Dorsolateral prefrontal cortex (tissue), 122 donors: ENCODE measurements at places on chromosomes 6 and 20.

DNA sequence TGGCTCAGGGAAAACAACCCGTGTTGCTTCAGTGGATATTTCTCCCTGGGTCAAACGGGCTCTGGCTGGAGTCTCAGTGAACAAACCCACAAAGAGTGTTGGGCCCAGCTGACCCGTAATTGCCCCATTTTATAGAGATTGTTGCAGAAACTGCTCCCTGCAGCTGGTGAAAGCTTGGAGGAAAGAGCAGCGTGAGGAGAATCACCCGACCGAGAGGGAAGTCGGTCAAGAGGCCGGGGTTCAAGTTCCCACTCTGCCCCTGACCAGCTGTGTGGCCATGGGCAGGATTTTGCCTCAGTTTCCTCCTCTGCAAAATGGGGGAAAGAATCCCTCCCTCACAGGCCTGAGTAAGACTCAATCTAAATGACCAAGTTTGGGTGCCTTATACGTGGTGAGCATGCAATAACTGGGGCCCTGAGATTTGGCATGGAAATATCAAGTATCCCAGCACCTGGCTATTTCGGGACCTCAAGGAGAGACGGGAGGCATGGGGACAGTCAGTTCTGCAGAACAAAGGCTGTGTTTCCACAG lies 1.7 kb upstream of the TGM2 start:
- no peak for DNase-seq

GRCh38 chr6:147538821-147539220 lies 30.3 kb downstream of the SAMD5 start:
- no peak for DNase-seq

- no peak for DNase-seq
Measured at GRCh38 chr6:108113557-108114519, 39.3 kb upstream of the OSTM1 start.

- DNase-seq, result no peak
Measured at GRCh38 chr6:143759666-143760065, 81.9 kb downstream of the PHACTR2 start.

GRCh38 chr6:150200428-150201100 lies 57.7 kb downstream of the PPP1R14C start:
- no peak for DNase-seq

- DNase-seq, result no peak
Measured at GRCh38 chr6:29516108-29516507, 28.4 kb upstream of the MAS1L start.

DNA sequence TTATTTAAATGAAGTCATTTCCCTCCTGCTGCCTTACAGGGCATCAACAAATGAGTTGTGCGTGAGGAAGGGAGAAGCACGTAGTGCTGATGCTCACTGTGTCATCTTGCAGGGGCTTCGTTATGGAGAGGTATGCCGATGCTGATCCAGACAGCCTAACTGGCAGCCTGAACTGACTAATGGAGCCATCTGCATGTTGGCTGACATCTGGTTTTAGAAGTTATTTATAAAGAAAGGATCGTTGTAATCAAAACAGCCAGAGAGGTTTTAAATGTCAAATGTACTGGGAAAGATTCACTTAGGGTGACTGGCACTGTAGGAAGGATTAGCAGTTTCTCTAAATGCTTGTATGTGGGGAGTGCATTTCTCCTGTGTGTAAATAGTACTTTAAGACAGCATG lies 54.6 kb downstream of the FARS2 start:
- no peak for DNase-seq

- DNase-seq, result no peak
Measured at GRCh38 chr6:113696960-113697359, 160.2 kb upstream of the MARCKS start.

DNA sequence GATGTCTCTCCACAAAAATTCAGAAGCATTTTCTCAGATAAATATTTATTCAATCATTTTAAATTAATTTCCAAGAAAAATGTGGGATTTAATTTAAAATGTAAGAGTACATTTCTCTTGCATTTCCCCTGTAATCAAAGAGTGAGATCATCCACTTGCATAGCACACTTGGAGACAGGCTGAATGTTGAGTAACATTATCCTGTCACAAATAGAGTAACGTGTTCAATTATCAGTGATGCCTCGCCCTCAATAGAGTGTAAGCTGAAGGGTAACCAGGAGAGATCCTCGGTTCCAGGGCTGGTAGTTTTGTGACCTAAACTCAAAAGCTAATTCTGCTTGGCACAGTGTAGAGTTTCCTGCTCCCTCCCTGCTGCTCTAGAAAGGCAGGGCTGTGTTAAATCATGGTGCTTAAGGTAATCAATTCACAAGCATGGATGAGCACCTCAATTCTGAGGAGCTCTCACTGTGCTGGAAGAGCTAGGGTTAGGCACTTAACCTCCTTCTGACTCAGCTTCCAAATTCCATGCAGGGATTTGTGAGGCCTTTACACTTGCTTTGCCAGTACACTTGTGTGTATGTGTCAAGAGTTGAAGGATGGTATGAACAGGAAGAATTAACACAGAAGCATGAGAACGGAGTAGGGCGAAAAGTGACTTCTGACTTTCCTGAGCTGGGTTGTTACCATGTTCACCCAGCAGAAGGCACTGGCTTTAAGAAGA lies 56.6 kb downstream of the MMUT start:
- DNase-seq, result no peak

DNA sequence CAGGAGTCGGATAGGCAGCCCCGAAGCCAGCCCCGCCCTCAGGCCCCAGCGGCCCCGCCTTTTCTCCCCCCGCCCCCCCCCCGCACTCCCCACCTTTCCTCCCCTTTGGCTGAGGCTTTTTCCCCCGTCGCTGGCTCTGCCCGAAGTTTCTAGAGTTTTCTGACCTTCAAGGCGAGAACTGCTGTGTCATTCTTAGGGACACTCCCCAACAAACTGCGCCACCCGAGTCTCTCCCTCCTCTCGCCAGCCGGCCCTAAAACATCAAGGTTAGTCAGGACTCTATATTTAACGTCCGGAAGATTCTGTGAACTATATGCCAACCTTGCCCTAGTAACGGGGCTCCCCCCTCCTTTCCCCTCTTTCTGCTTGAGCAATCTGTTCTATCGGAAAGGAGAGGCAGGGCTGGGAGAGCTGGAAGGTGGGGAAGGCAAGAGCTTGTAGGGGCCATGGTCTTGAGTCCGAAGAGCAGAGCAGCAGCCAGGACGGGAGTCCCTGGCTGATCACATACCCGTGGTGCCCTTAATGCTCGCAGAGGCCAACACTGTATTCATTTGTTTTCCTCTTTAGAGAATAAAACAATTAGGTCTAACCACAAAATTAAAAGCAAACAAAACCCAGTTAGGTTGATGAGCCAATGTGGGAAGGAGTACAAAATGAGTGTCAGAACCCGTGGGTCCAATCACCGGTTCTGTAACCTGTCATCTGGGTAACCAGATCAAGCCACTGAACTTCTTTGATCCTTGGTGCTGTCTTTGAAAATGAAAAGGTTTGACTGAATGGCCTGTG lies 5.3 kb upstream of the HSPA1B start:
- peak; percentile 69 for DNase-seq

DNA sequence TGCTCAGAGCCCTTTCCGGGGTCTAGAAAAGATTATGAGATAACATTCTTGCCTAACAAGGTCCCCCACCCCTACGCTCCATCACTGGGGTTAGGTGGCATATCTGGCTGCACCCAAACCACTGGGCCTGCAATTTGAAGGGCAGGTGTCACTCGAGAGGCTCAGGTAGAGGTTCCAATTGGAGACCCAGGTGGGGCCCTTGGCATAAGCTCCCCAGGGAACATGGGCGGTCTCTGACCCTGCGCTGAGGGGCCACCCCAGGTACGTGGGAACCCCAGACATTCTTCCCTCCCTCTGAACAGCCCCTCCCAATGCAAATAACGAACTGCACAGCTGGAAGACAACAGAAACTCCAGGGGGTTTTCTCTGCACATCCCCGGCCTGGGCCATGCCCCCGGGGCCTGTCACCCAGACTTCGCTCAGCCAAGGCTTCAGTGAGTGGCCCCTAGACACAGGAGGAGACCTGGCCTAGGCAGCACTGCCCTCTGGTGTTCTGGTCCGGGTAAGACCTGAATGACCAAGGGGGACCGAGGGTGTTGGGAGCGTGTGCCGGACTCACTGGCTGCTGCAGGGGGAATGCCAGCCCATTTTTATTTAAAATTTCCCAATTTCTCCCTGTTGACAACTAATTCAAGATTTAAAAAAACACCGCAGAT lies 47.5 kb downstream of the DSTN start:
- peak; percentile 54 for DNase-seq

GRCh38 chr6:135853227-135853626 lies 1.7 kb downstream of the PDE7B start:
- DNase-seq, result no peak

- DNase-seq, result no peak
Measured at GRCh38 chr6:82894653-82895259, 170.9 kb downstream of the UBE3D start.
